ENCODE measurements at places on chromosomes 2 and 18.

GRCh38 chr18:58871514-58872420, 7.1 kb downstream of the ZNF532 start:
- no peaks in the 10 kb centered on the region for H3K27me3 ChIP-seq
- no peaks in the 10 kb centered on the region for H3K36me3 ChIP-seq
- H3K4me3 ChIP-seq = no peak overlapping the region
- peak overlapping the region; percentile 70 for H3K27ac ChIP-seq
- H3K4me1 ChIP-seq = no peaks in the 10 kb centered on the region
- DNase-seq = no peak

DNA sequence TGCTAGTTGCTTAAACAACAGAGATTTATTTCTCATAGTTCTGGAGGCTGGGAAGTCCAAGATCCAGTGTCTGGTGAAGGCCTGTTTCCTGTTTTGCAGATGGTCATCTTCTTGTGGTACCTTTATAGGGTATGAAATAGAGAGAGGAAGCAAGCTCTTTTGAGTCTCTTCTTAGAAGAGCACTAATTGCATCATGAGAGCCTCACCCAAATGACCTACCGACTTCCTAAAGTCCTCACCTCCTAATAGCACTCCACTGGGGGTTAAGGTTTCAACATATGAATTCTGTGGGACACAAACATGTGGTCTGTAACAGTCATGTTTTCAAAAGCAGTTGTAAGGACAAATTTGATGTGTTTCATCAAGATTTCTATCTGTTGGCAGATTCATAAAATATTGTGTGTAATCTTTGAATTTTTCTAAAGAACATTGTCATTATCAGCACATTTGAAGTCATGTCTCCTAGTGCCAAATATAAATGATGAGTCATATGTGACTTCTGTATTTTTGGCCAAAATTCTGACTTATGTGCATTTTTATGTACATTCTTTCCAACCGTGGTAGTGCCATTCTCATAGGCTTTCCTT, 45.3 kb downstream of the CD28 start:
- H3K4me3 ChIP-seq = no peak overlapping the region
- H3K36me3 ChIP-seq = no peaks in the 10 kb centered on the region
- H3K27ac ChIP-seq = no peak overlapping the region
- H3K4me1 ChIP-seq = no peaks in the 10 kb centered on the region
- no peak for DNase-seq
- no peaks in the 10 kb centered on the region for H3K27me3 ChIP-seq

GRCh38 chr2:9303528-9304225, 97.1 kb downstream of the ASAP2 start:
- H3K27me3 ChIP-seq = no peaks in the 10 kb centered on the region
- H3K27ac ChIP-seq = no peak overlapping the region
- DNase-seq = no peak
- H3K4me1 ChIP-seq = peaks cover 2% of the 10 kb centered on the region
- no peaks in the 10 kb centered on the region for H3K36me3 ChIP-seq

DNA sequence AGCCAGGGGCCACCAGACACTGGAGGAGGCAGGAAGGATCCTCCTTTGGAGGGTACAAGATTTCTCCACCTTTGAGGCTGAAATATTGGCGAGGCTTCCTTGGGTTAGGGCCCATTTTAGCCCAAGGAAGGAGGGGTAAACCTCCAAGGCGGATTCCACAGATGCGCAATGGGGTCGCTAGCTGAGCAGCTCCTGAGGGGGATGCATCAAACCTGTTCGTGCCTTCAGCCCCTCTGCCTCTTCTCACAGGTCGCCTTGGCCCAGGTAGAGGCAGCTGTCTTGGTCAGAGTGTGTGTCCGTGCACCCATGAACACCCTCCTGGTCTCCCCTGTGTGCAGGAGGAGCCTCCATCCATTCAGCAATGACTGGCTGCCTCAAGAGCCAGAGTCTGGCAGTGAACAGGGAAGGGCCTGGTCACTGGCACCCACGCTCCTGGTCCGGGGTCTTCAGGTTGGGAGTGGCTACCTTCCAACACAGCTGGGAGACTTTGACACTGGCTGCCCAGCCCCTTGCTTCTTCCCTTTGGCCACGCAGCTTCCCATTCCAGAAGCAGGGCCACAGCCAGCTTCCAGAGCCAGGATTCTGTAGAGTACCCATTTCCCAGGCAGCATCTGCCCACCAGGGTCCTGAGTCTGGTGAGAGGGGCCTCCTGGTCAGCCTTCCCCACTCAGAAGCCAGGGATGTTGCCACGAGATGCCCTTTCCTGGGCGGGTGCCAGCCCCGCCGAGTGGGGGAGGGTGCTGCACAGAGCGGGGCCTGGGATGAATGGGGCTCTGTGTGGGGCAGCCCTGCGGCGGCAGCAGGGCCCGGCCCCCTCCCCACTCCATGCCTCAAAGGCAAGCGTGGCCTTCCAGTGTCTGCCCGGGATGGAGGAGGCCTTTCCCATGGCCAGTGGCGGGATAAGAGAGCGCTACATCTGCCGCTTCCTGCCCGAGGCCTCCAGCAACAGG, 95.8 kb upstream of the GPC1 start:
- DNase-seq = peak; percentile 69
- no peaks in the 10 kb centered on the region for H3K4me1 ChIP-seq
- H3K4me3 ChIP-seq = no peak overlapping the region
- H3K27ac ChIP-seq = no peak overlapping the region
- H3K36me3 ChIP-seq = no peaks in the 10 kb centered on the region

DNA sequence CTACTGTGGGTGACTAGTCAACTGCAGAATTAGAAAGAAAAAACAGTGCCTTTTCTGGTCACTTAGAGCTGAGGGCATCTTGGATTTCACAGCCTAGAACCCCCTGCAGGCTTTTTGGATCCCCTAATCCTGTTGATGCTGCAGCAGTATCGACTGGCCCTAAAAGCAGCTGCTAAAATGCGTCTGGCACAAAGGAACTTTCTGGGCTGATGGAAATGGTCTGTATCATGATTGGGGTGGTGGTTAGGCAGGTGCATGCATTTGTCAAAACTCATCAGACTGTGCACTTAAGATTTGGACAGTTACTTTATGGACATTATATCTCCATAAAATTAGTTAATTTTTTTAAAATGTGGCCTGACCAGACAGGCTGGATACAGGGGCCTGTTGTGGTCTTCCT, 149.8 kb downstream of the KLHL29 start:
- H3K27ac ChIP-seq = no peak overlapping the region
- no peak overlapping the region for H3K4me3 ChIP-seq
- H3K36me3 ChIP-seq = no peaks in the 10 kb centered on the region
- H3K27me3 ChIP-seq = no peaks in the 10 kb centered on the region

DNA sequence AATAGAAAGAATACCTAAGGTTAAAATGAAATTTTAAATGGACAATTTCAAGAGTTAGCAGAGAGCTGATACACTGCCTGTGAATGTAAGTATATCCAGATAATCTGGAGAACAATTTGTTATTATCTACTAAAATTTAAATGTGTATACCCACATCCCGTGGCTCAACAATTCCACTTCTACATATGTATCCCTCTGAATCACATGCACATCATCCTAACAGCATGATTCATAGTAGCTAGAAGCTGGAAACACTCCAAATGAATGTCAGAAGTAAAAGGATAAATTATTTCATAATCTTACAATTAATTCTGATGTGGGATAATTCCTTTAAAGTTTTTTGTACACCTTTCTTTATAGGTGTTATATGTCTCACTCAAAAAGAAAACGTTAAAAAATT, 87.9 kb downstream of the CNTNAP5 start:
- no peaks in the 10 kb centered on the region for H3K36me3 ChIP-seq
- no peaks in the 10 kb centered on the region for H3K4me1 ChIP-seq
- no peaks in the 10 kb centered on the region for H3K27me3 ChIP-seq
- H3K4me3 ChIP-seq = no peak overlapping the region

GRCh38 chr18:48620071-48620470, 81.2 kb downstream of the CTIF start:
- H3K36me3 ChIP-seq = no peaks in the 10 kb centered on the region
- H3K27ac ChIP-seq = no peak overlapping the region
- H3K27me3 ChIP-seq = no peaks in the 10 kb centered on the region
- H3K4me1 ChIP-seq = peaks cover 2% of the 10 kb centered on the region

DNA sequence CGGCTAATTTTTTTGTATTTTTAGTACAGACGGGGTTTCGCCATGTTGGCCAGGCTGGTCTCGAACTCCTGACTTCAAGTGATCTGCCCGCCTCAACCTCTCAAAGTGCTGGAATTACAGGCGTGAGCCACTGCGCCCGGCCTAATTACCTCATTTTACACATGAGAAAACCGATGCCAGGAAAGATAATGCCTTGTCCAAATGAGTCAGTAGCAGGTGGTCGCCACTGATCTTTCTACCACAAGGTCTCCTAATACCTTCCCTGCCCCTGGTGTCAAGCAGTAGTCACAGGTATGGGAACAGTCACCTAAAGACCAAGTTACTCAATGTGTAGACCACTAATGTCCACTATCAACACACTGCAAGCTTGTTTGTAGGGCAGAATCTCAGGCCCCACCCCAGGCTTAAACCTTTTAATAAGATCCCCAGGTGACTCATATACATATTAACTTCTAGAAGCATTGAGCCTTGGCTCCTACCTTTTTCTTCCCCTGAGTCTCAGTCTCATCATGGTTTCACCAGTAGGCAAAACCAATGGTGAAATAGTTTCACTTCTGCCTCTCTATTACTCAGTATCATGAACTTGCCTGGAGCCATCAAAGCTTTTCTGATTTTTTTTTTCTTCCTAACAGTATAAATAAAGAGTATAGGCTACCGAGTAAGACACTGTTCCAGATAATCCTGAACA, 6.9 kb upstream of the EPB41L5 start:
- H3K4me1 ChIP-seq = no peaks in the 10 kb centered on the region
- no peak overlapping the region for H3K27ac ChIP-seq
- DNase-seq = no peak

GRCh38 chr2:64525317-64525613, 1.1 kb downstream of the AFTPH start:
- no peaks in the 10 kb centered on the region for H3K4me1 ChIP-seq
- H3K4me3 ChIP-seq = peak overlapping the region; percentile 83
- no peaks in the 10 kb centered on the region for H3K27me3 ChIP-seq
- H3K27ac ChIP-seq = peak overlapping the region; percentile 79
- no peak for DNase-seq

Measured in aorta (tissue), 5 donors.